ENCODE measurements at places on chromosomes 1 and 21.

DNA sequence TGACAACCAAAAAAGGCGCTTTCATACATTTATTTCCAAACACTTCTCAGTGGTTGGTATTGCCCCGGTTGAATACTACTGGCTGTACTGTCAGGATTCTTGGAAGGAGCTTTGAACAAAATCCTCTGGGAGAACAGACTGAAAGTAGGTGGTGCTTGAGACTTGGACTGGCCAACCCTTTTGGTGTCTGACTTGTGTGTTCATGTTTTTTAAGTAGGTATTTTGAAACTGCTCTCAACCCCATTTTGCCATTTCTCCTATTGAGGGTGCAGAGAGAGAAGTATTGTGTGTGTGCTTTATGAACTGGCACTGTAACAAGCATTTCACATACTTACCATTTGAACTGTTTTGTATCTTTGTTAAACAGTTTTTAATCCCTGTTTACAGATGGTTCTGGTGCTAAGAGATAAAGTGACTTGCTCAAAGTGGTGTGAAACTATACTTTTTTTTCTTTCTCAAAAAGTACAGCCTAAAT lies 21.2 kb downstream of the ARID1A start:
- DNase-seq, result no peak

- no peak for DNase-seq
Observed at GRCh38 chr21:35045542-35046262, 3.4 kb downstream of the RUNX1 start.

DNA sequence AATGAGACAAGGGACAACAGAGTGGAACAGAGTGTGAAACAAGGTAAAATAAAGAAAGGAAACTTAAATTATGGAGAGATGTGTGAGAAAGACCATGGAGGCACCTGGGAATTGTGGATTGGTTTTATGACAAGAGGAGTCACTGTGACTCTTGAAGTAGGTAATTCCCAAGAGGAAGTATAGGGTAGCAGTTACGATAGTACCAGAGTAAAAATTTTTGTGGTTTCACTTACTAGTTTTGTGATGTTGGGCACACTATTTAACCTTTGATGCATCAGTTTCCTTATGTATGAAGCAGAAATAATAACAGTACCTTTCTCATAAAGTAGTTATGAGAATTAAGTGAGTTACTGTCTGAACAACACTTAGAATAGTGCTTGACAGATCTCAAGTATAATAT lies 267.9 kb upstream of the DPYD start:
- no peak for DNase-seq

DNA sequence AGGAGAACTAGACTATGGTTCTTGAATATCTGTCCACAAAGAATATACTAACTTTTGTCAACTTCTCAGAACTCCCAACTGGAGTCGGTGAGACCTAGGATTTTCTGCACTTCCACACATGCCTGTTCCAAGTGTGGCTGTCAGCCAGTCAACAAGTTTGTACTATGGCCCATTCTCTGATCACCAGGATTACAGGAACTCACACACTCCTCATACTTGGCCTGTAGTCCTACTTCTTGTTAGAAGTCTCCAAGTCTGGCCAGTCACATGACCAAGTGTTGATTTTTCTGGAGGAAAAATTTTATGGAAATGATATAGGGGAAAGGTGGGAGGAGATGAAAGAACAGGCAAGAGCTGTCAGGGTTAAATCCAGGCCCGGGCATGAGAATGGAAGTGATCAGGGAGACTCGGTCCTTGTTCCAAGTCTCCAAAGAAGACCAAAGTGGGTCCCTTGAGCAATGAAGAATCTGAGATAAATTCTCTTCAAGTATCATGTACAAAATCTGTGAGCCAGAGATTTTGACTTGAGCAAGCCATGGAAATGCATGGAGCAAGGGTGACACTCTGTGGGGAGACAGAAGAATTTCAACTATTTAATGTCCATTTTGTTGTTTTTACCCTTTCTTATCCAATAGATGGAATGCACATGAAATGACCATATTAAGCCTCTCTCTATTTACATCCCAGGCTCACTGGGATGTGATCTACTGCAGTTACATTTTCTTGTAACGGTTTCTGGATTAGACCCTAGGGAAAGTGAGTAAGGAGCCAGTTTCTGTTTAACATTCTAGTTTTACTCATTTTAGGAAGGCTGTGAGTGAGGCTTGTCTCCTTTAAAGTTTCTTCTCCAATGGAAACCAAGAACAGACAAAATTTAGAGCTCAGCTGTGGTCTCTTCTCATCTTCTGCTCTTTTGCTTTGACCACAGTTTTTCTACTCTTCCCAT lies 320.9 kb downstream of the ASTN1 start:
- DNase-seq, result no peak

DNA sequence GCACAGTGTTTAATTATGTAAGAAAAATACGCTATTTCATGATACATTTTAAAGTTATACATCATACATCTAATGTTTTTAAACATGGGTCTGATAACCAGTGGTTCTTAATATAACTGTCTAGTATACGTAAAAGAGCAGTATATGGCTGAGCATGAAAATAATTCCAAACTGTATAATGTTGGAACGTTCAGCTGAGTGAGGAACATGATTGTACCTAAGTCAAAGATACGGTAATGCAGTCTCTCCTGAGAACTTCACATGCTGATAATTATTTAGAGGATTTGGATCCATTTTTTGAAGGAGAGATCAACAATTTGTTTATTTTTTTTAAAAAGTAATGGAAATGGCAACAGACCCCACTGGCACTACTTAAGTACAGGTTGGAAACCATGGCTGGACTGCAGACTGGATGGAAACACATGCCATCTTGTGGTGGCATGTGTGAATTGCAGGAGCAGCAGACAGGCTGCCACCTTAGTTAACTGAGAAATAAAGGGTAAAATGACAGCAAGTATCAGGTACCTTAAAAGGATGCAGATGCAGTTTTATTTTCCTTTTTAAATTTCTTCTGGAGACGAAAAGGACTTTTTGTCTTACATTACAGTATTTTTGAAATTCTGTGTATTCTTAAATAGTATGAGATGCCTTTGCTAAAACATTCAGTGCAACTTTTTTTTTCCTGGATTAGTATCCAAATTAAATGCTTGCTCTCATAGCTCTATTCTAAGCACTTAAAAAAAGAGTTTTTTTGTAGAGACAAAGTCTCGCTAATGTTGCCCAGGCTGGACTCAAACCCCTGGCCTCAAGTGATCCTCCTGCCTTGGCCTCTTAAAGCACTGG lies 73.8 kb downstream of the MTR start:
- no peak for DNase-seq

- no peak for DNase-seq
Observed at GRCh38 chr1:110859062-110859461, 13.9 kb upstream of the CD53 start.

DNA sequence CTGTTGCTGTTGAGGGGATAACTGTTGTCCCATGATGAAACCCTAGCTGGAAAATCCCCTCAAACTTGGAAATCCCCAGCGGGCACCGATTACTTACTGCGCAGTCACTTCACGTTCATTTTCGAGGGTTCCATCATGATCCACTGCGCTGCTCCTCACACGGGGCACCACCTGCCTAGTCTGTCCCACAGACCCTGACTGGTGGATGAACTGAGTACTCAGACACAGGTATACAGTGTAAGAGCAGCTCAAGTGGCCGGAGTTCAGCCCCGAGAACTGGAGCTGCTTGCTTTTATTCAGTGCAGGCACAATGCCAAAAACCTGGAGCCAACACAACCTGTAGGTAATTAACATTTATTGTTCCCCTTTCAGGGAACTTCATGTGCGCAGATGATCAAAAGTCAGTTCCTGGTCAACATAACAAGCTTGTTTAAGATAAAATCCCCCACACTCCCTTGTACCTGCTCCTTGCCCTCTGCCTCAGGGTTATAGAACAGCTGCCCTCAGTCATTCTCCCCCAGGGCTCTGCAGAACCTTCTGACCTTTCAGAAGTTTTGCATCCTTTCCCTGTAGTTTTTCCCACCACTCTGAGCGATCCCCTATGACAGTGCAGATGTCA lies 46.5 kb upstream of the PRELP start:
- no peak for DNase-seq

All from stimulated activated CD8-positive, alpha-beta memory T cell treated with anti-CD3 and anti-CD28 coated beads, Interleukin-7, amount 100 ng/mL, for 1 hour (primary cell).